ENCODE measurements at places on chromosomes 12 and 14.

DNA sequence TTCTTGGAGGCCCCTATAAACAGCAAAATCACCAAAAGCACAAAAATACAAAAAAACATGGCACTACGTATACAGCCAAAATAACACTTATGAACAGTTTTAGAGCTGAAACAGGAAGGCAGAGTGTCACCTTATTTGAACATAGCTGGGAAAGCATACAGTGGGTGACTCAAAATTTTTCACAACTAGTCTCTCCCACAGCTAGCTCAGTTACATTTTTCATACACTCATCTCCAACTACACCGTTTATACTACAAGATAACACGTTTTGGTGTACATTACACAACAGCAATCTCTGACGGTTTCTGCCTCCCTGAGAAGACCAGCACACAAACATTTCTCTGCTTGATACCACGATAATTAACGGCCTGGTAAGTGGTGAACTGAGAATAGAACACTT is 2.9 kb downstream of the RAD52 start:
- DNase-seq = no peak

GRCh38 chr12:92707926-92708325 is 5.1 kb downstream of the PLEKHG7 start:
- no peak for DNase-seq

DNA sequence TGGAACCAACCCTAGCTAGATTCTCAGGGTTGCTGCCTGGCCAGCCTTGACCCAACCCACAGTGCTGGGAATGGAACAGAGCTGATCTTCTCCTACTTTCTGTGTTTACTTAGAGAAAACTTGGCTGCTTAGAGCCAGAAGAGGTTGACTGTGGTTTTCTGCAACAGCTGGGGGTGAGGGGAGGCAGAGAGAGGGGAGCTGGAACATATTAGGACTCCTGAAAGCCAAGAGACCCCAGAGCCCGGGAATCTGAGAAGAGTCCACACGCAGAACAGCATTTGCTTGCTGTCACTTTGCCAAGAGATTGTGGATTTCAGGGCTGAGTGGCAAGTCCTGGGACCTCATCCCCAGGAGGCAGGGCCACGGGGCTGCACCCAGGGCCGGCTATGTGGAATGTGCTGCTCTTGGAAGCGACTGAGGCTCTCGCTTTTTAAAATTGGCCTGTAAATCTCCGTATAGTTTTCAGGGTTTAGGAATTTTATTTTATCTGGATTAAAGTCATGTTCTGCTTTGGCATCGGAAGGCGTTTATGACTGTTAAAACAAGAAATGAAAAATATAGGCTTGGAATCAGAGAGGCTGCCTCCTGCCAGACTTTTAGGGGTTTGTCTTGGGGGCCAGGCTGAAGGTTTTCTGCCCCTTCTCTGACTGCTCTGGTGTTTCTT is 22.3 kb upstream of the MED13L start:
- DNase-seq = no peak

- DNase-seq = no peak
Observed at GRCh38 chr12:90947869-90948268, 7.1 kb downstream of the CCER1 start.

DNA sequence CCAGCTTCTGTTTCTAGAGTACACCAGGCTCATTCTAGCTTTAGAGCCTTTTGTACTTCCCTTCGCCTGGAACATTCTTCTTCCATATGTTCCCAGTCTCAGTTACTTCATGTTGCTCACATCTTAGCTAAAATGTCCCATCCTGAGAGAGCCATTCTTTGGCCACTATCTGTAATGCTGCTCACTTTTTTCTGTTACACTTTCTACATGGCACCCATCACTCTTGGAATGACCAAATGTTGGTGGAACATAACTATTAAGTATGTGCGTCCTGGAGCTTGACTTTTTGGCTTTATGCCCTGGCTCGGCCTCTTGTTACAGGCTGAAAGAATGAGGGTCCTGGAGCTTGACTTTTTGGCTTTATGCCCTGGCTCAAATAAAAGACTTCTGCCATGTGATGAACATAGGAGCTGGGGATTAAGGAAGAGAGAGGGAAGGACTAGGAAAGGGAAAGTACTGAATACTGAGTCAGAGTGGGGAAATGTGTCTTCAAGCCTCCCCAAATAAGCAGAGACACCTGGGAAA is 442.9 kb upstream of the ATP2B1 start:
- no peak for DNase-seq

DNA sequence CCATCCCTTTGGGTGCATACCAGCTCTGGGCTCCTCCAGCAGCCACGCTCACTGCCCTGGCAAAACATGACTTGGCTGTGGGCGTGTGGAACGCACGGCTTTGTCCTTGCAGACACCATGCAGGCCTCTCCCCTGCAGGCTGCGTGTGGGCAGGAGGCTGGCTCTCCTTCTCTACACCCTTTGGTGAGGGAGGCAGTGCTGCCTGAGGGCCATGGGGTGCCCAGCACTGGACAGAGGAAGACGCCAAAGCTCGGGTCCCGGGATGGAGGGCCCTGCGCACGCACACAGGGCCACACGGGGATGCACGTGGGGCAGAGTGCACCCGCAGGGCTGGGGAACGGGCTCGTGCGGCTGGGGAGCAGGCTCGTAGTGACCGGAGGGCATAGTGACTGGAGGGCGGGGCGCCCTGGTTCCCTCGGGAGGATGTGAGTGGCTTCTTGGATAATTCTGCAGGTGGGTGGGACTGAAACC is 89.7 kb downstream of the ADGRD1 start:
- no peak for DNase-seq
